B cell (primary cell): ENCODE measurements at places on chromosomes 4 and X. TPM values are rescaled to one million over a fixed set of nuclear protein-coding genes. Genes with fewer than 3 reads are reported as not detected.

GRCh38 chr4:119070301-119070700, 65.3 kb upstream of the MYOZ2 start:
- no peaks in the 10 kb centered on the region for H3K36me3 ChIP-seq
- no peaks in the 10 kb centered on the region for H3K4me1 ChIP-seq
- H3K27ac ChIP-seq = no peak overlapping the region
- DNase-seq = no peak
- peaks cover 7% of the 10 kb centered on the region for H3K27me3 ChIP-seq
- H3K4me3 ChIP-seq = no peak overlapping the region

DNA sequence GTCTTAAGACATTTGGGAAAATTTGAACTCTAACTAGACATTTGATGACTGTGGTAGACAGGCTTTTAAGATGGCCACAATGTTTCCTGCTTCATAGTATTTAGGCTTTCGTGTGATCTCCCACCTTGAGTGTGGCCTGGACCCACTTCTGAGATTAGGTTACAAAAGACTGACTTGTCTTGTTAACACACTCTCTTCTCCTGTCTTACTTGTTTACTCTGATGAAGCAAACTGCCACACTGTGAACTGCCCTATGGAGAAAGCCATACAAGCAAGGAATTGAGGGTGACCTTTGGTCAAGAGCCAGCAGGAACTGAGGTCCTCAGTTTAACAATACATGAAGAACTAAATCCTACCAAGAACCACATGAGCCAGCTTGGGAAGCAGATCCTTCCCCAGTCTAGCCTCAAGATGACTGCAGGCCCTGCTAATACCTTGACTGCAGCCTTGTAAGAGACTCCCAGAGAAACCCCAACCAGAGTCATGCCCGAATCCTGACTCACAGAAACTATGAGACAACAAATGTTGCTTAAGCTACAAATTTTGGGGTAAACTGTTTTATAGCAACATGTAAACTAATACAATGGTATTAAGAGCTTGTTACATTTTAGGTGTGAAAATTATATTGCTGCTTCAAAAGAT, 20.3 kb downstream of the UBA6 start:
- no peak overlapping the region for H3K4me3 ChIP-seq
- peaks cover 14% of the 10 kb centered on the region for H3K36me3 ChIP-seq
- H3K27ac ChIP-seq = no peak overlapping the region
- no peak for DNase-seq
- H3K27me3 ChIP-seq = no peaks in the 10 kb centered on the region

GRCh38 chr4:53905276-53905940, 159.0 kb downstream of the CHIC2 start:
- no peak overlapping the region for H3K4me3 ChIP-seq
- peaks cover 13% of the 10 kb centered on the region for H3K4me1 ChIP-seq
- H3K27me3 ChIP-seq = peaks cover 22% of the 10 kb centered on the region
- DNase-seq = no peak
- no peaks in the 10 kb centered on the region for H3K36me3 ChIP-seq

- no peaks in the 10 kb centered on the region for H3K36me3 ChIP-seq
- no peak for DNase-seq
- no peak overlapping the region for H3K4me3 ChIP-seq
- H3K27me3 ChIP-seq = no peaks in the 10 kb centered on the region
- H3K27ac ChIP-seq = no peak overlapping the region
- no peaks in the 10 kb centered on the region for H3K4me1 ChIP-seq
These were observed 404.4 kb downstream of the TLL1 start for GRCh38 chr4:166277401-166277800.

DNA sequence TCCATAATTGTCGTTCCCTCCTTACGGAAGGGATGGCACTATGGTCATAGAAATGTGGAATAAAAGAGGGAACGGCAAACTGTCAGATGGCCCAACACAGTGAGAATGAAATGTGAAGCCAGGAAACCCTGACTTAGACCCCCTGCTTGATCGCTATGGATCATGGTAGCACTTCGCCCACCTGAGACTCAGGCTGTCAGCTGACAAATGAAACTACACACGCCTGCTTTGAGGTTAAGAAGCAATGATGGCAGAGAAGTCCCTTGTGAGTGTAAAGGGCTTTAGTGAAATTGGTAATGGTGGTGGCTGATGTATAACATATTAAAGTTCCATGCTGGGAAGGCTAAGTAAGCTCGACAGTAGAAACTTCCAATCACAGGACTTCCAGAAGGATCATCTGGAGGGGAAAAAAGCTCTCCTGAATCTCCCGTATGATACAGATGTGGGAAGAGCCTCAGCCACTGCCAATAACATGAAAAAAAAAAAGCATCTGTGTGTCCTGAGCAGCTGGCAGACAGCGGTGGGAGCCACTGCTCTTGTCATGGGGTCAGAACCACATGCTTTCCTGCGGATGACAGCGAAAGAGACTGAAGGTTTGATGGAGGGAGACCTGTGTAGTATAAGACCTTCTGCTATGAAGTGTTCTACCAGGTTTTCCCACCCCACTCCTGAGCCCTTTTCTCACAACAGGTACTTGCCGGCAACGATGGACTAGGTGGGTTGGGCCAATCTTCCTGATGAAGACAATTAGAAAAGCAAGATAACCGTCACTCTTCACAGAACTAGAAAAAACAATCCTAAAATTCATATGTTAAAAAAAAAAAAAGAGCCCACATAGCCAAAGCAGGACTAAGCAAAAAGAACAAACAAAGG, 107.6 kb downstream of the AFAP1 start:
- no peak overlapping the region for H3K27ac ChIP-seq
- no peaks in the 10 kb centered on the region for H3K4me1 ChIP-seq

DNA sequence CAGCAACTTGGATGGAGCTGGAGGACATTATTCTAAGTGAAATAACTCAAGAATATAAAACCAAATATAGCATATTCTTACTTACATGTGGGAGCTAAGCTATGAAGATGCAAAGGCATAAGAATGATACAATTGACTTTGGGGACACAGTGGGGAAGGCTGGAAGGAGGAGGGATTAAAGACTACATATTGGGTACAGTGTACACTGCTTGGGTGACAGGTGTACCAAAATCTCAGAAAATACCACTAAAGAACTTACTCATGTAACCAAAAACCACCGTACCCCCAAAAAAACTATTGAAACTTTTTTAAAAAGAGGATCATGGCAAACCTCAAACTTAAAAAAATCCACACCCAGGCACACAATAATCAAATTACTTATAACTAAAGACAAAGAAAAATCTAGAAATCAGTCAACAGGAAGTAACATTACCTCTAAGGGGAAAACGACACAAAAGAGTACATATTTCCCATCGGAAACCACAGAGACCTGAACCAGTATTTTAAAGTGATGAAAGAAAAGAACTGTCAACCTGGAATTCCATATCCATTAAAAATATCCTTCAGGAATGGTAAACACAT, 241.8 kb downstream of the PRDM5 start:
- H3K27ac ChIP-seq = no peak overlapping the region
- no peak overlapping the region for H3K4me3 ChIP-seq
- no peak for DNase-seq
- H3K4me1 ChIP-seq = no peaks in the 10 kb centered on the region
- H3K27me3 ChIP-seq = no peaks in the 10 kb centered on the region

DNA sequence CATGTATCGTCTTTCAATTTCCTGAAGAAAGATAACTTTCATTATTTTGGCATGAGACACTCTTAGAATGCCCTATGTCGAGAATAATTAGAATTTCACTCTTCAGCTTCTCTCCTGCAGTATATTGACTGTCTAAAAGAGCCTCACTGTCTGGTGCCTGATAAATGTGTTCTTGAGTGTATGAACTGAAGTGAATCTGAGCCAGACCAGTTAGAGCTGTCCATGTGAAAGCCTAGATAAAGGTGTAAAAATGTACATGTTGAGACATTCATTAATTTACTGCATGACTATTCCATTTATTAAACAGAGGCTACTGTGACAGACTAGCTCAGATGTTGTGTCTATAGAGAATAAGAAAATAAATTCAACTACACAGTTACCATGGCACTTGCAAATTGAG, 283.2 kb downstream of the PCDH18 start:
- no peak overlapping the region for H3K4me3 ChIP-seq
- H3K27ac ChIP-seq = no peak overlapping the region
- no peaks in the 10 kb centered on the region for H3K4me1 ChIP-seq
- DNase-seq = no peak
- no peaks in the 10 kb centered on the region for H3K27me3 ChIP-seq
- H3K36me3 ChIP-seq = no peaks in the 10 kb centered on the region

GRCh38 chr4:153585026-153585425, 99.1 kb upstream of the TLR2 start:
- no peaks in the 10 kb centered on the region for H3K27me3 ChIP-seq
- no peak overlapping the region for H3K4me3 ChIP-seq
- peaks cover 24% of the 10 kb centered on the region for H3K4me1 ChIP-seq
- peaks cover 13% of the 10 kb centered on the region for H3K36me3 ChIP-seq
- no peak overlapping the region for H3K27ac ChIP-seq
- DNase-seq = no peak

DNA sequence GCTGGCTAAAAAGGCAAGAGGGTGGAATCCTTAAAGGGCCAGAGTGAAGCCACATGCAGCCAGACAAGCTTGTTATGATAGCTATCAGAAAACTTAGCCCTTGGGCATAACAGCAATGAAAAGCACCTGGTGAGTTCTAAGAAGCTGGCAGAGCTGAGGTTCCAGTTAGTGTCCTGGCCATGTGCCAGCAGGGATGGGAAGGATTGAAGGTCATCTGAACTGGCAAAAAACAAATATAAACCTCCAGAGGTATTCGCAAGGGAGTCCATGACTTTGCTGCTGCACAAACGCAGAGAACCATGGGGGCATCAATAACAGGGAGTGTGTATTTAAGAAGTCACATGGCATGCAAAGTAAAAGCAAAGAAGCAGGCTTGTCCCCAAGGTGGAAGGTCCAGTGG, 208.9 kb downstream of the FAM47A start:
- no peaks in the 10 kb centered on the region for H3K27me3 ChIP-seq
- no peak overlapping the region for H3K4me3 ChIP-seq
- no peaks in the 10 kb centered on the region for H3K4me1 ChIP-seq
- DNase-seq = no peak
- H3K36me3 ChIP-seq = no peaks in the 10 kb centered on the region

DNA sequence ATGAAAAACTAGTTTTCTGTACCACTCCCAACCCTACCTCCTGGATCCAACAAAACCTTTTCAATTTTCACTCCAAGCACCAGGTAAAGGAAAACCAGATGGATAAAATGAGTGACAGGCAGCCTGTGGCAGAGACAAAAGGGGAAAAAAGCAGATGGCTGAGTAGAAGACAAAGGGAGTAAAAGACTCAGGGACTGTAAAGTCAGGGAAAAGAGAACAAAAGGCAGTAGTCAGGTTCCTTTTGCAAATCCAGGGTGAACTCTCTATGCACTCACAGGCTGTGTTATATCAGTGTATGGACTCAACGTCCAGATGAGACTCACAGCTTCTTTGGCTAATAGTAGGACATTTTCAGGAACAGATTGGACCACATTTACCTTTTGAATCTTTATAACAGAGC, 54.2 kb downstream of the QRFPR start:
- H3K4me1 ChIP-seq = no peaks in the 10 kb centered on the region
- H3K27me3 ChIP-seq = no peaks in the 10 kb centered on the region
- no peak overlapping the region for H3K27ac ChIP-seq
- no peaks in the 10 kb centered on the region for H3K36me3 ChIP-seq
- DNase-seq = no peak

DNA sequence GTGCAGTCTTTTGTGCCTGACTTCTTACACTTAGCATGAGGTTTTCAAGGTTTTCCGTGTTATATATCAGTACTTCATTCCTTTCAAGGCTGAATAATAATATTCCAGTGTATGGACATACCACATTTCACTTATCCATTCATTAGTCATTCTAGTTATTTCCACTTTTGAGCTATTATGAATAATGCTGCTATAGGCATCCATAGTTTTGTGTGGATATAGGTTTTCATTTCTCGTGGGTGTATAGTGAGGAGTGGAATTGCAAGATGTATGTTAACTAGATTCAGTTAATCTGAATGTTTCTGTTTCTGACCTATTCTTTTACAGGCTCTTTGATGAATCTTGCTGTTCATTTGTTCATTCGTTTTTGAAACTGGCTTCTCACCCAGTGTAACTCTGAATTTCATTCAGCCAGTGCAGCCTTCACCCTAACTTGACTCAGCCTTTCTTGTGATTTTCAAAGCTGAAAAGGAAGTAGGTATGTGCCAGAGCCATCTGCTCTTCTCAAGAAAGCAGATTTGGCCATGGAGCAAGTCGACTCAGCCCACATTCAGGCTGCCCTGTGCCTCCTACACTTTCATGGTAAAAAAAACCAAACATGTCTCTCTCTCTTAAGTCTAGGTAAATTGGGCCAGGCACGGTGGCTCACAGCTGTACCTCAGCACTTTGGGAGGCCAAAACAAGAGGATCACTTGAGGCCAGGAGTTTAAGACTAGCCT, 56.3 kb upstream of the NOCT start:
- no peaks in the 10 kb centered on the region for H3K36me3 ChIP-seq
- no peak overlapping the region for H3K4me3 ChIP-seq
- no peak for DNase-seq
- no peaks in the 10 kb centered on the region for H3K4me1 ChIP-seq
- no peaks in the 10 kb centered on the region for H3K27me3 ChIP-seq

DNA sequence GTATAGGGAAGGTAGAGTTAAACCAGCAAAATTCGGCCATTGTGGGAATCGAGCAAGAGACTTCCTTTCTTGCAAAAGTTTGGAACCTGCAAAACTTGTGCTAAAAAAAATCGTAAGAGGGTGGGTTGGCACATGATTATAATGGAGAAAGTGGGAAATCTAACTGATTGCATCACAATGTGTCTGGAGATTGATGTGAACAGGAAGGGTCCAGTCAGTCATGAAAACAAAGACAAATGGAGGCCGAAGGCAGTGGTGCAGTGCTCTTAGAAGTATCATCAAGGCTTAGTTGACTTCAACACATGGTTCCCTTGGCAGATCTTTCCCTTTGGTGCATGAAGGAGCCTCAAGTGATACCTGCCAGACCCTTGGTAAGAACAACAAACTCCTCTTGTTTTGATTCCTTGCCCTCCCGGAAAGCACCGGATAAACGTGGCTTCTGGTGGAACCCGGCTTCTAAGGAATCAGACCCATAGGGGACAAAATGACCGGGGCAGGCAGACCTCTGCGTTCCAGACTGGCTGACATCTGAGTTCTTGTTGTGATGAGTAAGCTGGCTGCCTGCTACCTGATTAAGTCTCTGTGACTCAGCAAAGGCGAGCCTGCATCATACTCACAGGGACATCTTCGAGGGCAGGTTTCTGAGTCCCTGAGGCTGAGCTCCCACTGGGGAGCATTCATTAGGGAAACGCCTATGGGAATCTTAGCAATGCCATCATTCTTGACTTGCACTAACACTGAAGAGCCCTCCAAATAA, 87.7 kb upstream of the MAP3K15 start:
- no peak overlapping the region for H3K4me3 ChIP-seq
- no peaks in the 10 kb centered on the region for H3K4me1 ChIP-seq
- peaks cover 31% of the 10 kb centered on the region for H3K36me3 ChIP-seq
- H3K27me3 ChIP-seq = no peaks in the 10 kb centered on the region
- no peak for DNase-seq

The CLDN22 gene
- total RNA-seq = not detected in 2 replicates

The OPRPN gene
- total RNA-seq = not detected in 2 replicates

The FAM47E gene
- 1.3 and 1.7 TPM in 2 replicates for total RNA-seq

The FAM241A gene
- total RNA-seq = 0.79 and 0.95 TPM in 2 replicates
